Naive thymus-derived CD4-positive, alpha-beta T cell (primary cell): ENCODE measurements at places on chromosomes 2 and 18. TPM values are rescaled to one million over a fixed set of nuclear protein-coding genes. Genes with fewer than 3 reads are reported as not detected.

GRCh38 chr2:54568876-54569321, 112.8 kb downstream of the SPTBN1 start:
- H3K27me3 ChIP-seq: no peaks in the 10 kb centered on the region
- peak overlapping the region; percentile 58 for H3K4me3 ChIP-seq
- no peak for DNase-seq
- H3K27ac ChIP-seq: peak overlapping the region; percentile 95

DNA sequence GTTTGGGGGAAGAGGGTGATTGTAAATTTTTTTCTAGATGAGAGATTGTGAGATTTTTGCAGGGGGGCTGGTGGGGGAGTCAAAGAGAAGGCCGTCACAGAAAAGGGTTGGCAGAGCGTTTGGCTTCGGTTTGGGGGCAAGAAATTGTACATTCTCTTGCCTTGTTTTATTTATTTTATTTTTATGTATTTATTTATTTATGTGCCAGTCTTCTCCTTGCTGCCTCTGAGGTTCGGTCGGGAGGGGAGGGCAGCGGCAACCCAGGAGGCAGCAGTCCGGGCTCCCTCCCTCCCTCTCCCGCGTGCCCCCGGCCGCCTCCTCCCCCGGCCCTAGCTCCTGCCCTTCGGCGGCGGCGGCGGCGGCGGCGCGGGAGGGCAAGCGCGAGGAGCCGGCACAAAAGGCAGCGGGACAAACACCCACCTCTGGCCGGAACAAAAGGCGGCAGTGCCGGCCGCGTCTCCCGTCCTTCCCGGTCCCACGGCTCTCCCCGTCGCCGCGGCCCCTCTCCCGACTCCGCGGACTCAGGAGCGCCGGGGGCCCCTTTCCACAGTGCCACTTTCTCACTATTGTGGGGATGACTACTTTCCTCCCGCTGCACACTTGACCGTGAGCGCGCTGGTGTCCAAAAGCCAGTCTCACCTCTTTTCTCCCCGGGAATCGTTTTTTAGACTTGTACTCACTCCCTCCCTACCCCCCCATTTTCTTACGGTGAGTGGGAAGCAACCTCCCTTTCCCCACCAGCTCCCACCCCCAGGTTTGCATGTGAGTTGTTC, 1.2 kb downstream of the BCL11A start:
- peaks cover 42% of the 10 kb centered on the region for H3K27me3 ChIP-seq
- H3K36me3 ChIP-seq: no peaks in the 10 kb centered on the region
- H3K27ac ChIP-seq: no peak overlapping the region
- H3K4me3 ChIP-seq: peak overlapping the region; percentile 7
- H3K4me1 ChIP-seq: peaks cover 29% of the 10 kb centered on the region

- H3K27me3 ChIP-seq: no peaks in the 10 kb centered on the region
- no peak overlapping the region for H3K4me3 ChIP-seq
- H3K4me1 ChIP-seq: no peaks in the 10 kb centered on the region
- DNase-seq: no peak
These were observed 194.0 kb downstream of the BABAM2 start for GRCh38 chr2:28084564-28084963.

Gene KIAA2012
- not detected for polyA plus RNA-seq

- H3K4me3 ChIP-seq: no peak overlapping the region
- no peaks in the 10 kb centered on the region for H3K36me3 ChIP-seq
- H3K27ac ChIP-seq: no peak overlapping the region
- H3K4me1 ChIP-seq: no peaks in the 10 kb centered on the region
- no peaks in the 10 kb centered on the region for H3K27me3 ChIP-seq
These were observed 22.3 kb downstream of the ATP8B1 start for GRCh38 chr18:57780706-57781347.

- no peaks in the 10 kb centered on the region for H3K27me3 ChIP-seq
- DNase-seq: no peak
- H3K27ac ChIP-seq: no peak overlapping the region
- no peak overlapping the region for H3K4me3 ChIP-seq
- no peaks in the 10 kb centered on the region for H3K36me3 ChIP-seq
These were observed 30.0 kb upstream of the BARD1 start for GRCh38 chr2:214839464-214839863.

- no peaks in the 10 kb centered on the region for H3K36me3 ChIP-seq
- no peak within 1 kb of the TSS for H3K27ac ChIP-seq
- no peaks in the 10 kb centered on the region for H3K27me3 ChIP-seq
- no peak within 1 kb of the TSS for H3K4me3 ChIP-seq
- DNase-seq: no peak
These were observed at the start of gene KYNU for GRCh38 chr2:142877216-142877838. Gene KYNU (plus strand): TSS chr2:142877664. CDS start chr2:142885368, 7,704 bp downstream.
